WERI-Rb-1 (cell line): ENCODE measurements at places on chromosomes 2 and 18.

DNA sequence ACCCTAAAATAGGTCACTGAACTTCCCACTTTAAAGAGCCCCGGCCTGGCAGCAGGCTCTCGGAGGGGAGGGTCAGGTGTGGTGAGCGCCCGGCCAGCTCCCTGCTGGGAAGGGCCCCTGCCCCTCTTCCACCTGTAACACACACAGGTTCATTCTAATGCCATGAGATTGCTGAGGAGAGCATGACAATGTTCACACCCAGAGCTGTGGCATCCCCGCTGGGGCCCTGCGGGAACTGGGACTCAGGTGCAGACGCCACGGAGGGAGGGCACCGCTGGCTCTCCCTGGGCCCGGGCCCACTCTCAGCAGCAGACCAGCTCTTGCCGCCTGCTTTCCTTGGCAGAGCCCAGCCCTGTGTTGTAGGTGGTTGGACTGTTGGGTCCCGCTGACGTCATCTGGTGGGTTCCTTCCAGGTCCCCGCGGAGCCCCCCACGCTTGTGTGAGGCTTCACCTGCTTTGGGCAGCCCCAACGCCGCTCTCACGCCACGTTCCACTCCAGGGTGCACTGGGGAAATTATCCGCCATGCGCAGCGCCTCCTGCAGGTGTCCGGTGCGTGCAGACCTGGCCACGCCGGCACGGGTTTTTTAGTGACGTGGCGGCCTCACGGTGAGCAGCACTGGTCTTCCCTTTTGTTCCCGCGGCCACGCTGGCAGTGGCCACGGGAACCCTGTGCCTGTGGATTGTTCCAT, 50.4 kb upstream of the KCNG2 start:
- peak; percentile 8 for DNase-seq

GRCh38 chr18:40676668-40677067, 1278.4 kb upstream of the PIK3C3 start:
- DNase-seq: no peak

DNA sequence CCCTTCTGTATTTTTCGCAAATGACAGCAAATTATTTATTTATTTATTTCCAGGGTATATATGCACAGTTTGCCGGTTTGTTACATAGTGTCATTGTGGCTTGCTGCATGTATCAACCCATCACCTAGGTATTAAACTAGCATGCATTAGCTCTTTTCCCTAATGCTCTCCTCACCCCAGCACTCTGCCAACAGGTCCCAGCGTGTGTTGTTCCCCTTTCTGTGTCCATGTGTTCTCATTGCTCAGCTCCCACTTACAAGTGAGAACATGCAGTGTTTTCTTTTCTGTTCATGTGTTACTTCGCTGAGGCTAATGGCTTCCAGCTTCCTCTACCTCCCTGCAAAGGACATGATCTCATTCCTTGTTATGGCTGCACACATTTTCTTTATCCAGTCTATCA, 592.3 kb downstream of the TRIB2 start:
- no peak for DNase-seq

DNA sequence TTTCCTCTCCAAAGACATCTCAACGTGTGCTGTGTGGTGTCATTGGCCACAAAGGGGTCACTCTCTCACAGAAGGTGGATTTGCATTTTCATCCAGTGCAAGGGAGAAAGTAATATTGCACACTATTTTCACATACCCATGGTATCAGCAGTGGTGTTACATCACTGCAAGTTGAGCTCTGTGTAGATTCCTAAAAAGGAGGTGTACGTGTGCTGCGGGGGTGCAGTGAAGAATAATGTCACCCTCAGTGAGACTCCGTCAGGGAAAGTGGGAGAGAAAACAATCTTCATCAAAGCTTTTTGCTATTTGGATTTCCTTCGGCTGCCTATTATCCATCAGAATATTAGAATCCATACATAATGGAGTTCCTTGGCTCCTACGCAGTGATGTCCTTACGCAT, 733.8 kb upstream of the FANCL start:
- DNase-seq: no peak
